SK-N-SH (cell line): ENCODE measurements at places on chromosomes 7 and 10.
A peak's percentile ranks its signal among the peaks of the same experiment; 100 is the strongest.

- DNase-seq, result no peak
Measured at GRCh38 chr7:45118889-45119331, 7.4 kb upstream of the TBRG4 start.

- no peak for DNase-seq
Measured at GRCh38 chr10:124516181-124516580, 54.6 kb downstream of the LHPP start.

- DNase-seq, result no peak
Measured at GRCh38 chr7:47944536-47945260, 3.6 kb downstream of the PKD1L1 start.

- DNase-seq, result no peak
Measured at GRCh38 chr10:103470761-103471653, 8.0 kb downstream of the CALHM3 start.

DNA sequence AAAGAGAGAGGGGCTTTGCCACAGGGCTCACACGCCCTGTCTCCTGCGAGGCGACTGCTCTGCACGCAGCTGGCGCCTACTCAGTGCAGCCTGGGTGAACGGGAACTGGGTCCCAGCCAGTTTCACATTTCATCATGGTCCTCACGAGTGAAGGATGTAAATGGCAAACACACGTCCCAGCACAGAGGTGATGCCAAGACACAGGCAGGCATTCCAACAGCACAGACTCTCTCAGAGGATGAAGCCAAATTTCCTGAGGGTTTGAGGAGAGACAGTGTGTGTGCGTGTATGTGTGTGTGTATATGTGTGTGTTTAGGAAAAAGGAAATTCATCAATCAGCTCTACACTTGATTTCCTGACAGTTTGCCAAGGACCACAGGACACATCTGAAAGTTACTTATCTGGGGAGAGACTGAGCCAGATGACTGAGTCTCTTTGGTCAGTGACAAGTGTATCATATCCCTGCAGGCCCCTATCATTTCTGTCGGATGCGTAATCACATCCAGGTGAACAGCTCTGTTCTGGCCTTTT, 53.9 kb downstream of the CHST15 start:
- peak; percentile 51 for DNase-seq

DNA sequence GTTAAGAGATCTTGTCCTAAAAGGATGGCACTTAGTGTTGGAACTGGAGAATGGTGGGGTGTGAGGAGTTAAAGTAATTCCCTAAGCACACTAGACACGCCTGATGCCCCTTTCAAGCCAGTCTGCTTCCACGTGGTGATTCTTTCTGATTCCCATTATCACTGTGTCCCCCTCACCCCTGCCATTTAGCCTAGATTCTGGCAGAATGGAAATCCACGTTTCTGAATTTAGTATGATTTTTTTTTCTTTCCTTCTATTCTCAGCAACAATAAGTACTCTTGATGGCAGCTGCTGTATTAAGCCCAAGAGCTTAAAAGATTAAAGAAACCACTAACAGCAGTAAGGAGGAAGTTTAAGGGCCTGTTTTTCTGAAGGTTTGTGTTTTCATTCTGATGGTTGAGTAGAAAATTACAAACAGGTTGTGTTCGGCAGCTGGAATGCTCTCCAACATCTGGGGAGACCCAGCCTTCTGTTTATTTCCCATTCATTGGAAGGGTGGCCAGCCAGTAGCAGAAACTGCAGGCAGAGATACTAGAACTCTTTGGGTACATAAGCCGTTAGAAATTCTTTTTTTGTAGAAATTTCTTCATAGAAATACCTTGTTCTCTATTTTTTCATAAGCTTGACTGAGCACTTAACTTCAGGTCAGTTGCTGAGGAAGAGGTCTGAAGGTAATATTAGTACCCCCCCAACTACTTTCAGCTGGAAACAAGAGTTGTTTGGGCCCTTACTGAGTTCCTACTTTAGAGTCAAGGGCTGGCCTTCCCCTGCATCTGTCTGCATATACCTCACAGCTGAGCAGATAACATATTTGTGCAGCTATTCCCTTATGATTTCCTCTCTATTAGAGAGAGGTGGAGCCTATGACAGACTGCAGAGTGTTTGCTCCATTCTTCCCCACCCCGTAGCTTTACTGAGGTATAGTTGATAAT, 355.1 kb downstream of the AUTS2 start:
- no peak for DNase-seq

- no peak for DNase-seq
Measured at GRCh38 chr7:79868010-79868409, 266.6 kb upstream of the GNAI1 start.

- DNase-seq, result no peak
Measured at GRCh38 chr7:12314199-12314598, 89.5 kb downstream of the VWDE start.

GRCh38 chr10:18460032-18460431, 191.4 kb downstream of the NSUN6 start:
- no peak for DNase-seq

- no peak for DNase-seq
Measured at GRCh38 chr7:11638011-11638774, 193.8 kb downstream of the THSD7A start.

- no peak for DNase-seq
Measured at GRCh38 chr10:4646547-4646946, 179.5 kb upstream of the AKR1E2 start.

DNA sequence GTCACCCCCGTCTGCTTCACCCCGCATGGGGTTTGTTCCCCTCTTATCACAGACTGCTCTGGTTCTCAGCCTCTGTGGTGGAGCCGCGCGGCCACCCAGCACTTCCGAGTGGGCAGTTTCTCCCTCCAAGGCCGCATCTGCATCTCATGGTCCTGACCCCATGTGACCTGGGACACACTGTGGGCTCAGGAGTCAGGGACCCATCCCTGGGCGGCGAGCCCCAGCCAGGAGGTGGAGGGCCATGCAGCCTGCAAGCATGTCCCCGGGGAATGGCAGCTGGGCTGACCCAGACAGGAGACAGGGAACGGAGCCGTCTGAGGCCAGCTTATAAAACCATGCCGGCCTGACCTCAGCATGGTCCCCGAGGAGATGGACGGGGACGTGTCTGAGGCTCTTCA, 25.2 kb upstream of the TTYH3 start:
- DNase-seq, result peak; percentile 62

- no peak for DNase-seq
Measured at GRCh38 chr10:131088619-131089018, 222.9 kb downstream of the TCERG1L start.

- no peak for DNase-seq
Measured at GRCh38 chr10:76242956-76243355, 811.5 kb downstream of the LRMDA start.

DNA sequence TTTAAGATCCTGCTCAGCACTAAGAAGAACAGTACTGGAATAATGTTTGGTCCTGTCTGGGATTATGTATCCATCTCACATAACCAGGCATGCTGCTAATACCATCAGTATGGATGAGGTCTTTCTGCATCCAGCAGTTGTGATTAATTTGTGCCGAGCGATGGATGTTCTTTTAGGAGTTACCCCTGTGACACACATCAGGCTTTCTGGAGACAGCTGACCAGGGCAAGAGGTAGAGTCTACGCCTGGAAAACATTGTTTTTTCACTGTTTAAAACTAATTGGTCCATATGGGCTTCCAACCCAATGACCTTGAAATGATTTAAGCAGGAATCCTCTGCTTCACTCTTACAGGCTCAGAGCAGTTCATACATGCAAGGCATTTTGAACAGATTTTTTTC, 603.0 kb downstream of the PCDH15 start:
- DNase-seq, result no peak

GRCh38 chr7:44213877-44214388, 13.2 kb downstream of the YKT6 start:
- DNase-seq, result peak; percentile 36

DNA sequence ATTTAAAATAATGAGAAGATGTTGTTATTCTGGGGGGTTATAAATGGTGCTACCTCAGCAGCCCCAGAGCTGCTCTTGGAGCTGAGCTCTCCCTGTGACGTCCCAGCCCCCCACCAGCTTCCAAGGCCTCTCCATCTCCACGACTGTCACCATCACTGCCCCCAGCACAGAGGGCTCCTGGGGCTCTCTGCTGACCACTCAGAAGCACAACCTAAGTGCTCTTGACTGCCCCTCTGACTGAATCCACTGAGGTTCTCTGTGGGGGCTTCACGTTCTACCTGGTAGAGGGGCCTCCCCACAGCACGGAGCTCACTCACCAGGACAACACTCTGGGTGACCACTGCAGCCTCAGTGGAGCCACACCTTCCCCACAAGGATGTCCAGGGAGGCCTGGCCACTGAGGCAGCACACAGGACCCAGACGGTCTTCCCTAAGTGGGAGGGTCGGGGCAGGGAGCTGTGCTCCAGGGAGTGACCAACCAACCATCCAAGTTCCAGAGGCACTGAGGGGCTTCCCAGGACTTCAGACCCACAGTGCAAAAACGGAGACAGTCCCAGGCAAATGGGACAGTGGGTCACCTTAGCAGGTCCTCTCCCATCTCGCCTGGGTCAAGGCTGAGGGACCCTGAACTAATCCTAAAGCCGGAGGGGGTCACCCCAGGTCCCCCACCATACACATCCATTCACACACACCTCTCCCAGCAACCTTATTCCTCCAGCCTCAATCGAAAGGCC, 121.0 kb upstream of the PPP2R2D start:
- DNase-seq, result no peak

GRCh38 chr10:87064651-87065050, 30.0 kb downstream of the GLUD1 start:
- no peak for DNase-seq

DNA sequence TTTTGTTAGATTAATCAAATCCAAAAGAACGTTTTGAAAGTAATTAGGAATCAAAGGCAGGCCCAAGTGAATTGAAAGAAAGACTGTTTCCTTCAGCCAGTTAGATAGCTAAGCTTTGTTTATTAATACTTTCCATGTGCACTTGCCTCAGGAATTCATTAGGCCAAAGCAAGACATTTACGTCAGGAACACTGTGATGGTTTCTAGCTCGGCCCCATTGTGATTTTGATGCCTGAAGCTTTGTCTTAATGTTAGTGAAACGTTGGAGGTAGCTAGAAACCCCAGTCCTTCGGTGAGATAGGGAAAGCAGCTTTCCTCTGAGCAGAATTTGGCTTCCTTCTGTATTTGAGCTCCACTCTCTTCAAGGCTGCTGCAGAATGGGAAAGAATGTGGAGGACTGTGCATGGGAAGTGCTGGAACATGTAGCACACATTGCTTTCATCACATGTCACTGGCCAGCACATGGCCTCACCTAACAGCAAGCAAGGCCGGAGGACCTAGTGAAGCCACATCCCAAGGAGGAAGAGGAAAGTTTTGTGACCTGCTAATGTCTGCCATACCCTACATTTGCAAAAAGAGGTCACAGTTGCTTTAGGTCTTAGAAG, 64.1 kb downstream of the PCGF5 start:
- no peak for DNase-seq

- DNase-seq, result no peak
Measured at GRCh38 chr10:10787586-10787985, 230.1 kb upstream of the CELF2 start.

GRCh38 chr7:55508221-55509011, 63.9 kb downstream of the VOPP1 start:
- no peak for DNase-seq

DNA sequence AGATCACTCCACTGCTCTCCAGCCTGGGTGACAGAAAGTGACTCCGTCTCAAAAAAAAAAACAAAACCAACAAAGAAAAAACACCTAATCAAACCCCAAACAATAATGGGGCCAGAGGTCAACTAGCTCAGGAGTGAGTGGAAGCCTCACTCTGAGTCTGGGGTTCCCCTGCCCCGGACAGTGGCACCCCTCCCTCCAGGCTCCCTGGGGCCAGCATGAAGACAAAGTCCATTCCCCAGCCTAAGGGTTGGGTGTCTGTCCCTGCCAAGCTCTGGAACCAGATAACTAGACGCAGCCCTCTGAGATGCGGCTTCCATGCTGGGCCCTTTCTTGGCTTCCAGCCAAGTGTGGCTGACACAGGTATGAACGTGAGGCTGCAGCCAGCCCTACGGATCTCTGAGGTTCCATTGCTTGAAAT, 1.7 kb upstream of the FUOM start:
- peak; percentile 59 for DNase-seq

- DNase-seq, result no peak
Measured at GRCh38 chr7:74356589-74357315, 67.5 kb downstream of the CLIP2 start.

DNA sequence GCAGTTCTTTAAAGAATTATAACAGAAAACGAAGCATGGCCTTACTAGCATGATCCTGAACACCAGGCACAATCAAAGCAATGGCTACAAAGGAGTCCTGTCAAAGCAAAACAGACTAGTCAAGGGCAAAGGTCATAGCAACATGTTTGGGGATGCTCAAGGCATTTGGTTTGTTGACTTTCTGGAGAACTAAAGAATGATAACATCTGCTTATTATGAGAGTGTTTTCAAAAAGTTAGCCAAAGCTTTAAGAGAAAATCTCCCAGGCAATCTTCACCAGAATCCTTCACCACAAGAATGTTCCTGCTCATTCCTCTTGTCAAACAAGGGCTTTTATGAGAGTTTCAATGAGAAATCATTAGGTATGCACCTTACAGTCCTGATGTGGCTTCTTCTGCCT, 95.1 kb upstream of the CPXM2 start:
- DNase-seq, result no peak

- DNase-seq, result no peak
Measured at GRCh38 chr10:68333440-68334431, 1.0 kb upstream of the PBLD start.

DNA sequence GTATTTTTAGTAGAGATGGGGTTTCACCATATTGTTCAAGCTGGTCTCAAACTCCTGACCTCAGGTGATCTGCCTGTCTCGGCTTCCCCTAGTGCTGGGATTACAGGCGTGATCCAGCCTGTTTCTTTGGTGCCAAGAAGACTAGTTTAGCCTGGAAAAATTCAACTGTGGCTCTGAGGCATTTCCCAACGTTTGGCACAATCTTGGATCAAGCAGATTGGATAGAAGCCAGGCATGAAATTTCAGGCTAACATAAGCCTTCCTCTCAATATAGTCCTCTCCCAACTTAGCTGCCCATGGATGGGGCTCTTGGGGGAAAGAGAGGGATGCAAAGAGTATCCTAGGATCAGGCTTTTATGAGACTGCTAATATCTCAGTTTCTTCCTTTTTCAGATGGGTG, 53.8 kb downstream of the APBB1IP start:
- DNase-seq, result no peak

DNA sequence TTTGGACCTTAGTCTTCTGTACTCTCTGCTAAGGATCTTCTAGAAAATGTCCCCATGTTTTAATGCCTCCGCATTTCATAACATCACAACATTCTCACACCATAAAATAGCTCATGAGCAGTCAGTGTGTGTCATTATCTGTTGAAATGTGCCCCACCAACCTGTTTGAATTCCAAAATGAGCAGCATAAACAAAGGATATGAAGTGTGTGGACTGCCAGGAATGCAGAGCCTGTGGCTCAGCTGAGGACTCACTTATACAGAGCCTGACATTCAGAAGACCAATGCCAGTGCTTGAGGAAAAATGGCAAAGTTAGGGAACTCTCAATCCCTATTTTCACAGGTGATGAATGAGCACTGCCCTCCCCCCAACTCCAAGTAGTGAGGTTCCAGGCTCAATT, 621.4 kb downstream of the POM121L12 start:
- no peak for DNase-seq

GRCh38 chr7:94043299-94043698, 39.1 kb upstream of the BET1 start:
- DNase-seq, result no peak

- DNase-seq, result peak; percentile 34
Measured at GRCh38 chr7:18356191-18356645, 139.3 kb upstream of the HDAC9 start.

- no peak for DNase-seq
Measured at GRCh38 chr7:47402941-47403866, 178.7 kb downstream of the TNS3 start.
